ENCODE measurements at places on chromosomes 3 and 15.

DNA sequence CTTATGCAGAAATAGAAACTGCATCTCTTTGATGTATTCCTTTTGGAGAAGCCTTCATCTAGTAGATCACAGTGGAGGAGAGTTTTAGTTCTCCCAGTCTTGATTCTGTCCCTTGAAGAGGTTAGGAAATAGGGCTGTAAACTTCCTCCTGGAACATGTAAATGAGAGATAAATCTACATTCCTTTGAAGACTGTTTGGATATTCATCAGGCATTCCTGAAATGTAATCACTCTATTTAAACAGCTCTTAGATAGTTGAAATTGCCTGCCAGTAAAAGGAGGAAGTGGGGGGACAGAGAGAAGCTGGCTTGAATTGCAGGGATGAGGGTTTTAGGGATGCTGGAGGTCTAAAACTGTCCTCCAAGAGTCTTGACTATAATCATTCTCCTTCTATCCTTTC lies 254.3 kb upstream of the LRRC3B start:
- DNase-seq = no peak

- DNase-seq = peak; percentile 25
Observed at GRCh38 chr3:129616291-129616690, 9.8 kb upstream of the PLXND1 start.

- no peak for DNase-seq
Observed at GRCh38 chr15:62588938-62589670, 424.0 kb upstream of the C2CD4B start.

GRCh38 chr3:192024751-192025150 lies 563.8 kb downstream of the PYDC2 start:
- DNase-seq = no peak

- DNase-seq = peak; percentile 40
Observed at GRCh38 chr3:72189339-72189738, 404.4 kb upstream of the PROK2 start.

- no peak for DNase-seq
Observed at GRCh38 chr3:63860776-63861175, 2.8 kb downstream of the THOC7 start.

DNA sequence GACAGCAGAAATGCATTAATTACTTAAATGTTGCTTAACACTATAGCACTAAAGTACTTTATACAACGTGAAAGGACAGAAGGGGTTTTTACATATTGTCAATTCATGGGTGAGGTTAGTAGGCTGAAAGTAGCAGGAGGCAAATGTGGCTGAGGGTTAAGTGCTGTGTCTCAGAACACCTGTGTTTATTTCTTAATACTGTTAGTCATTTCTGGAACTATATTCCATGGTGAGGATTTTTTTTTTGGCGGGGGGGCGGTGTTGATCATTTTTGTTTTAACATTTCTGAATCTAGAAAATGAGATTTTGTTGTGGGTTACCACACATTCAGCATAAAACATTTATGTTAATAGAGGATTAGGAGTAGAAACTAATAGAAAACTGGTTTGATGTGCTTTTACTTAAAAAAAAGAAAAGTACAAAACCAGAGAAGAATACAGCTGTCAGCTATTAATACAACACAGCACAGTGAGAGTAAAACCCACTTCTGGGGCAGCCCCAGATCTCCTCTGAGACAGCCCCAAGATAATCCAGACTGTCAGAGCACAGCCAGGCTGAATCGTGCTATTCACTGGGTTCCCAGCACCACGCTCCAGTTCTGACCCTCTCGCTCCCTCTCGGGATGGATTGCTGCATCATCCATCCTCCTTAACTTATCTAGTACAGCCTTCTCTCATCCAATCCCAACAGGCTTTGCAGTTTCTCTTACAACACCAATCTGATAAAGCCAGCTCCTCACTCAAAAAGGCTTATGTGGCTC lies 307.7 kb downstream of the TUSC7 start:
- no peak for DNase-seq

All from right hindlimb (tissue), 1 donor.